Progenitor cell of endocrine pancreas (in vitro differentiated cells): ENCODE measurements at places on chromosomes 7 and 10.

DNA sequence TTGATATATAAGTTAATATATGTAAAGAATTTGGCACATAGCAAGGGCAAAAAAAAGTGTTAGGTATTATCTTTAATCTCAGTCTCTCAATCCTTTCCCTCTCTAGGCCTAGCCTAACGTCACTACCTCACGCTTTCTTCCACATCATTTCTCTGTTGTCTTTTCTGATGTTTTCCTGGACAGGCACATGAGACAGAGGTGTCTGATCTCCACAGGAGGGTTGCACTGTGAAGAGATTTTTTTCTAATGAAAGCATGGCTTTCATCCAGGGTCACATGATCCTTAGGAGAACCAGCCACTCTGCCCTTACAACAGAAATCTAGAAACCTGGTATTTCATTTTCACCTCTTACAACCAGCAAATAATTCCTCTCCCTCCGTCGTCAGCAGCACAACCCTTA lies 1268.3 kb downstream of the XPNPEP1 start:
- DNase-seq = no peak

DNA sequence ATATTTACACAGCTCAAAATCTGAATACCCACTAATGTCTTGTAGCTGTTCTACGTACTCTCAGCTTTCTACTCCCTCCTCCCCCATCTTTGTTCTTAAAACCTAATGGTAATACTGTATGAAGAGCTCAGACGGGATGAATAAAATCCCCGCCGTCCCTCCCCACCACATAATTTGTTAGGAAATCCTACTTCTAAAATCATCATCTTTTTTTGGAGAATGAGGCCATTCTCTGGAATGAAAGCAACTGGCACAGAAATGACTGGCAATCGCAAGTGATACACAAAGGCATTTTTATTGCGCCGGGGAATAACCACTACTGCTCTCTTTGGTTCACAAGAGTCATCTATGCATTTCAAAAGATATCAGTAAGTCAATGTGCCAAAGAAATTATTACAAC lies 27.3 kb downstream of the SLC35B4 start:
- DNase-seq = no peak

DNA sequence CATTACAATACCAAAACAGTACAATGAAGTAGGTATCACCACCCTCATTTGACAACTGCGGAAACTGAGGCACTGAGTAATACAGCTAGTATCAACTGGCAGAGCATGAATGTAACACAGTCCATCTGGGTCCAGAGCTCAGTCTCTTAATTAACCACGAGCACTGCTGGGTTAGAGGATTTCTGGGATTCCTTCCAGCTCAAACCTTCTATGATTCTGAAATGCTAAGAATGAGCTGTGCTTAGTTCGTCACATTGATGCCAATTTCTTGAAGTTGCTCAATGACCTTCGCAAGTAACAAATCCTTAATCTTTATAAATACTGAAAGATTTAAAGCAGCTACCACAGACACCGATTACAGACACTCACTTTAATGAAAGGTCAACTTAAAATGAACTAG lies 62.5 kb downstream of the SGMS1 start:
- DNase-seq = no peak

GRCh38 chr7:122182081-122182480 lies 38.0 kb upstream of the AASS start:
- no peak for DNase-seq

GRCh38 chr7:140212100-140212881 lies 35.5 kb upstream of the KDM7A start:
- DNase-seq = no peak

GRCh38 chr10:98217801-98218200 lies 50.2 kb downstream of the LOXL4 start:
- no peak for DNase-seq

DNA sequence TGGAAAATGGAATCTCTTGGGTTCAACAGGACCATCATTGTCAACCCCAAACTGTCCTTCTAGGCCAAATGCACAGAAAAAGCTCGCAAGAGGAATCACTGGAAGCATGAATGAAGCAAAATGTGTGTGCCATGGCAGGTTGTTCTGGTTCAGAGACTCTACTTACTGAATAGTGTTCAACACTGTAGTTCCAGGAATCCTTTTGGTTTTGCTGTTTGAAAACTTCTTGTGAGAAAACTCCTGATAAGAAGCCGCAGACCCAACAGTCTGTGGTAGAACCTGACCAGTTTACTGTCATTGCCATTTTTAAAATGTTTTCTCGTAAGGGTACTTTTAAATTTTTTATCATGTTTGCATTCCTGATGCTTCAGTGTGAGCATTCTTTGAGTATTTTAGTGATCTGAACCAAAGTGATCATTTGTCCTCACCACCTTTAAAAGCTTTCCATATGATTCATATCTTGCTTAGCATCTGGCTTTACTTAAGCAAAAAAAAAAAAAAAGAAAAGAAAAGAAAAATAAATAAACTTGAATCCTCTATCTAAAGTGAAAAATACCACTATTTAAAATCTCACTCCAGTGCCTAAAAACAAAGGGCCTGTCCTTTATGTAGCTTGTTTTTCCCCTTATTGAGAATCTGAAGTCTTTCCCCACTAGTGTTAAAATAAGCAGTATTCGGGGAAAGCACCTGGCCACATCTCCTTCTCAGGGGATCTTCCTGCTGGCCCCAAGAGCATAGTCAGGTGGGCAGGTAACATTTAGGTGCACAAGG lies 92.4 kb downstream of the WNT2 start:
- no peak for DNase-seq

DNA sequence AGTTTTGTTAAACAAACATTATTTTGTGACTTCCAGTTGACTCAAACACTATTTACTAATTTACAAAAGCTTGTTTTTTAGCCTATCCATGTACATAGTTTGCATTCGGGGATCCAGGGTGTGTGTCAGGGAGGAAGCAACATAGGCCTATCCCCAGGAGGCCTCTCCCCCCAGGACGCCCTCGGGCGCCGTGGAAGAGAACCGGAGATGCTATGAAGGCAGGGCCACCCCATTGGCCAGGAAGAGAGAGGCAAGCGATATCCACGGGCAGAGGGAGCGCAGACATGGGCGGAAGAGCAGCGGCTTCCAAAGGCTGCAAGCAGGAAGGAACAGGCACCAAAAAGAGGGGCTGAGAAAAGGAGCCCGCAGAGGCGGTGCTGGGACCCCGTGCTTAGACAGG lies 38.3 kb upstream of the EGFR start:
- DNase-seq = no peak

GRCh38 chr10:104446151-104446550 lies 92.5 kb downstream of the CFAP58 start:
- DNase-seq = no peak

GRCh38 chr10:86182150-86182549 lies 184.4 kb downstream of the GRID1 start:
- DNase-seq = no peak

DNA sequence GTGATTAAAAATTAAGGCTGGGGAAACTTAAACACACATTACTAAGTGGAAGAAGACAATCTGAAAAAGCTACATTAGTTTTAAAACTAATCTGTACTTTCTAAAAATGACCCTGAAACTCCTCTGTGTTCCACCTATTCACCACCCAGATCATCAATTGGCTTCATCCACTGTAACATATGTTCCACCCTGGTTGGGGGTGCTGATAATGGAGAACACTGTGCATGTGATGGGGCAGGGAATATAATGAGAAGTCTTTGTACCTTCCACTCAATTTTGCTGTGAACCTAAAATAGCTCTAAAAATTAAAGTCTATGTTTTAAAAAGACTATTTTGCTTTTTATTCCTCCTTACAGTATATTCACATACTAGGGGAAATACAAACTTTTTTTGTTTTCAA lies 132.7 kb downstream of the CNOT4 start:
- no peak for DNase-seq

DNA sequence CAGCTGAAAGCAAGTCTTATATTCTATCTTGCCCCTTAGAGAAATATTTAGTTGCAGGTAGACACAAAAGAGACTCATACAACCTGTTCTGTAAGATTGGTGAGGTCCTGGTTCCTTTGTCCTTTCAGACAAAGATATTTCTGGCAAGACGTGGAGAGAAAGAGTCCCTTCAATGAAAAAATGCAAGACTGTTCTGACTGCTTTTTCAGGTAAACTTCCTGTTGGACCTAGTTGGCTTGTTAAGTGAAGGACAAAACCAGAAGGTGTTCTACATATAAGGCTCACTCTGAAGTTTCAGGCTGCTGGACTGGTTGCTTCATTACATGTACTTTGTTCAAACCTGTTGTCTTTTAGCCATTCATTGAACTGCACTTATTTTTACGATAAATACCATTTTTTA lies 119.0 kb upstream of the PTPRZ1 start:
- DNase-seq = no peak

DNA sequence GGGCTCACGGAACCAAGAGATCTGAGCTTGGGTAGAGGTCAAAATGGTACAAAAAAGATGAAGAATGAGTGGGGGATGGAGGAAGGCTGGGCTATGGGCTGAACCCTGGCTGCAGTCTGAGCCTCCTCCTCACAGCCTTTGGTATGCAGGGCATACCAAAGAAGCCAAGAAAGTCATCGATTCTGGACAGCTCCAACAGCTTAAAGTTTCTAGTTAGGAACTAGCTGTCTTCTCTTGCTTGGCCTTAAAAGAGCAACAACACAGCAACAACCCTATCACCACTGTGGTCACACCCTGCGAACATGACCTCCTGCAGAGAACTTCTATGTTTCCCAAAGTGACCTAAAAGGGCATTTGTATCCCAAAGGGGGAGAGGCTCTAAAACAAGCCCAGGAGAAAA lies 126.1 kb upstream of the EFCAB10 start:
- DNase-seq = no peak

DNA sequence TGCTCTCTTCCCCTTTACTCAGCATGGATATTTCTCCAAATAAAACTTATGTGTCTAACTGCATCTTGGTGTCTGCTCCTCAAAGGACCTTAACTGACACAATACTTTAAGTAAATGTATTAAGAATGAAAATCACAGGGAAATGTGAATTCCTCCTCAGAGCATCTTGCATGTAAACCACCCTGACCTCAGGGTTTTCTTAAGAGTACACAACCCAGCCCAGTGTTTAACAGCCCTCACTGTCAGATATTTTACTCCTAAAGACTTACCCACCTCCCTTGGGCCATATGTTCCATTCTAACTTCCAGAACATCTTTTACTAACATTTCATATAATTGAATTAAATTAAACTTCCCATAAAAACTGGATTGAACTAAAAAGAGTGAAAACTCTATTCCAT lies 315.3 kb downstream of the HPSE2 start:
- no peak for DNase-seq

DNA sequence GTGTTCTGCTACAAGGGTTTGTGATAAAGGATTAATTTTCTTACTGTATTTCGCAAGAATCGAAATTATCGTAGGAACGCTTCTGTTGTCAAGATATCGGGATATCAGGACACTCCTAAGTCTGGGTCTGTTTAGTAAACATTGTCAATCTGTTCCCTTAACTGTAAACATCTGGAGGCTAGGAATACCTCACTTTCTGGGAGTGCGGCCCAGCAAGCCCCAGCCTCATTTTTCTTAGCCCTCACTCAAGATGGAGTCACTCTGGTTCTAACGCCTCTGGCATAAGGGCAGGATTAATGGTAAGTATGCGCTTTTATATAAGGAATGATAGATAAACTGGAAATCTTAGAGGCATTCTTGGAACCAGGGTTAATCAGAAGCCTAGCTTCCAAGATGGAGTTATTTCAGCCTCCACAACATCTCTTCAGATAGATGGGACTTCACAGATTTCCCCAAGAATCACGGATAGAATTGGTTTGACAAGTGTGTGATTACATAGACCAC lies 30.1 kb upstream of the CCL24 start:
- no peak for DNase-seq

GRCh38 chr10:86062647-86063145 lies 303.9 kb downstream of the GRID1 start:
- DNase-seq = no peak

DNA sequence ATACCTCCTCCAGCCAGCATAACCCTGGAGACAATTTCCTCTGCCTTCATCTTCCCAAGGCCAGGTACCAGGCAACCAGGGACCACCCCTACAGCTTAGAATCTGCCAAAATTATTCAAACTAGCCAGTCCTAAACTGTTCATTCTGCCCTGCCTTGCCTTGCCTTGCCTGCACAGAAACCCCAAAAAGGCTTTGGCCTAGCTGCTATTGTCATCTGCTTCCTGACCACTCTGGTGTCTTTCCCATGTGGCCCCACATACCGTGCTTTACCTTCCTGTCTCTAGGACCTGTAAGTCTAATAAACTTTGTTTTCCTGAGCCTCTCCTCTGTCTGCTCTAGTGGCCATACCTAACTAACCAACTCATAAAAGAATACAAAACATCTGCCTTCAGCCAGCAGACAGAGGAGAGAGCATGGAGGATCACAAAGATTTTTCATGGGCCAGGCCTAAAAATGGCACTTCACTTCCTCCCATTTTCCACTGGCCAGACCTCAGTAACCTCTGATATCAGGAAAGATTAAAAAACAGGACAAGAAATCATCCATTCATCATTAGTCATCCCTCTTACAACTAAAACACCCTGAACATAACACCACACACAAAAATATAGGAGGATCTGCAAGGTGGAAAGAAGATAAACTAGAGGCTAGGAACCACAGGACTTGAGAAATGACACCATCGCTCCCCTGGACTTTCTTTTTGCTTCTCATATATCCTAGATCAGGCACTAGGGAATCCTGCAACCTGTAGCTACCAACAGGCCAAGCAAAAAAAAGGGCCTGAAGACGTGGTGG lies 51.5 kb downstream of the IMMP2L start:
- no peak for DNase-seq

- no peak for DNase-seq
These were observed 324.4 kb downstream of the KCNMA1 start for GRCh38 chr10:77313066-77313750.

- DNase-seq = no peak
These were observed 107.8 kb downstream of the TBXAS1 start for GRCh38 chr7:139936760-139937310.
